NCI-H187 (cell line): ENCODE measurements at places on chromosomes 5 and 9.

DNA sequence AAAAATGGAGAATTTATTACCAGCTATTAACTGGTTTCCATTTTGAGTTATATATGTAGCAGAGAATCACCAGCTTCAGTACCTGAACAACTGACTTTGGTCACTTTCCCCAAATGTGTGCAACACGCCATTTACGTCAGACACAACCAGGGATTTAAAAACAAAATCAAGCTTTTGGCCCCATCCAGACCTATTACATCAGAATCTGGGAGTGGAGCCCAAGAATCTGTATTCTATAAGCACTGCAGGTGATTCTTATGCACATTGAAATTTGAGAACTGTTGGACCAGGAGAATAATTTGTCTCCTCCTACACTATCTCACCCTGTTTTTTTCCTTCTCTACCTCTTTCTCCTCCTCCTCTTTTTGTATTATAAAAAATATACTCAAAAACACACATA is 295.9 kb downstream of the PRELID2 start:
- no peak for DNase-seq

DNA sequence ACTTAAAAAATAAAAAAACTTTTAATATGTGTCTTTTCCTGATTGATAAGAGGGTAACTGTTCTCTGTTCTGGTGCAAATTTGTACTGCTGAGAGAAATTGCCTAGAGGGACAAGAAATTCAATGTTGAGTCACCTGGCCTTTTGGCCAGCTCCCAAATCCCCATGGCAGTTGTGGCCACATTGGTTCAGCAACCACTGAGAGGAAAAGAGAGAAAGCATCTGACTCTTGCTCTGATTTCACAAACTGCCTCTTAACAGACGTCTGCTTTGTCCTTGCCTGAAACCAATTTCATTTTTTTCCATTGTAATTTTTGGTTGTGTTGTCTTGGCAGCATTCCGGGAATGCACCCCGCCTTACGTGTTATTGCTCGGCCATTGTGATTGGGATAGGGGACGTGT is 42.4 kb downstream of the NTRK2 start:
- DNase-seq: no peak

DNA sequence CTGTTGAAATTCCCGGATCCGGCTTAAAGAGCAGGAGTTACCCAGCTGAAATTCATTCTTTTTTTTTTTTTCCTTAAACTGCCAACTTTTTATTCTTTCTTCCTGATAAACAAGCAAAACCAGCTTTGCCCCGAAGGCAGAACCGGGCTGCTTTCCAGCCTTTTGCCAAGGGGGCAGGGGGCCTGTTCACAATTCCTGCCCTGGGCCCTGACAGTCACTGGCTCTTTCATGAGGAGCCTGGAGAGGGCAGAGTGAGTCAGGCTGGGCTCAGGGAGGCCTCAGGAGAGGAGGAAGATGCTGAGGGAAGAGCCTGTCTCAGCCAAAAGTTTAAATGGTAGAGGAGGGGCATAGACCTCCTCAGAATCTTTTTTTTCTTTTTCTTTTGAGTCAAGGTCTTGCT is 4.8 kb downstream of the GLIPR2 start:
- no peak for DNase-seq

DNA sequence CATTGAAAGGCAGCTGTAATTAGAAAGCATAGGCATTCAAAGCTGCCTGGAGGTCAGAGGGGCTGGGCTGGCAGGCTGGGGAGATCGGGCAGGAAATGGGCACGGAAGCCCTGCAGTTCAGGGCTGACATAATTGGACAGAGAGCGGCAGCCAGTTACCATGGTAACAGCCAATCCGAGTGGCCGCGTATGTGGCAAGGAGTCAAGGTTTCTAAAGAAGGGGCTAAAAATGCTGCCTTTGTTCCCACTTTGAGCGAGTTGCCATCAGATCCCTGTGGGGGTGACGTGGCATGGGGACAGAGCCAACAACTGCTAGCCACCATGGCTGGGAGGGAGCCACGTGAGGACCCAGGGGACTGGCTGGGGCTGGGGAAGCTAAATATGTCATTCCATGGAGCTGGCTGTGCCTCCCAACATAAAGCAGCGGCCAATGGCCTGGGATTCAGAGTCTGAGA is 44.7 kb upstream of the NDFIP1 start:
- no peak for DNase-seq

DNA sequence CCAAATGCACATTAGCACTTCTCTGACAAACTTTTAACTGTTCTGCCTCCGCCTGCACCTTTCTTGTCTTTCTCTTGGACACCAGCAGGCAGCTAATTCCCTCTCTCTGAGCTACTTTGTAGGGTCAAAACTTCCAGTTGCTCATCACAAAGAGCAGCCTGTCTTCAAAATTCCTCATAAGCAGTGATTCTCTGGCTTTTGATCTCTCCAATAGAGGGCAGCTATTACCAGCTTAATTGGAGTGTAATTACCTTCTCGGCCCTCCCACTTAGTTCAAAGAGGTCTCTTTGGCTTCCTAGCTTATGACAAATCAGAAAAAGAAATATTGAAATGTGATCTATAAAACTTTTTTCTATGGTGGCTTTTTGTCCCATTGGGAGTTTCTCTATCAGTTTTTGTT is 43.6 kb upstream of the RAD23B start:
- no peak for DNase-seq

DNA sequence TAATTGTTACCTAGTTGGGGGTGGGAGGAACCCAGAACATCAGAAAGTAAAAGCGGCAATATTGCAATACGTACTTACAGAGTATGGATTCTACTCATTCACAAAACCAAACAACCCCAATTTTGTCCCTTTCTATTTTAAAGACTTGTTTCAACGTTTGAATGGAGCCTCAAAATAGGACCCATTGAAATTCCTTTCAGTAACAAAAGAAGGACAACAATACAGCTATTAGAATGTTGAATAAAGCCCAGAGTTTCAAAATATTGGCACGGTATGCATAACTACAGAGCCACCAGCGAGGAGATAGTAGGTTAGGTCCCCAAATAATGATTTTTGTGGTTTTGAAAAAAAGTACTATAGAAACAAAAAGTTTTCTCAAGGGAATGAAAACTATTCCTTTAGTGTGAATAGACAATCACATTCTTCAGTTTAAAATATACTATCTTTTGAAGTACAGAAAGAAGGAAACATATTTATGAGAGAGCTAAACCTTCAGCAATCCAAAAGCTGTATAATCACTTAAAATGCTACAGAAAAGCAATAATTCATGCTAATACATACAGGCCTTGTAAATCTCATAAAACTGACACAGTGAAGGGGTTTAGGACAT is 235.5 kb downstream of the RFX3 start:
- no peak for DNase-seq

- peak; percentile 4 for DNase-seq
Observed at GRCh38 chr5:151825445-151825844, 53.7 kb downstream of the G3BP1 start.

DNA sequence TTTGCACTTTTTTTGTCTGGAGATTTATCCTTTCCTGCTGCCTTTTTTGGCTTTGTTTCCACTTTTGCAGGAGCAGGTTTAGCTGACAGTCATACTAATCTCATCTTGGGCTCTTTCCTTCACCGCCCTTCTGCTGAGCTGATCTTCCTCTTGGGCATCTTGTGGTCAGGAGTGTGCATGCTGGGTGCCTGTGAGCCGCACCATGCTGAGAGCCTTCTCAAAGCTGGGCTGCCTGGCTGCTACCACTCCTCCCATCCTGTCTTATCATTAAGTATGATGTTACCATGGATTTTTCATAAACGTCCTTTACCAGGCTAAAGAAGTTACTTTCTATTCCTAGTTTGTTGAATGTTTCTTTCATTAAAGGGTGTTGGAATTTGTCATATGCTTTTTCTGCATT is 49.5 kb upstream of the MCCC2 start:
- DNase-seq: no peak

- no peak for DNase-seq
Observed at GRCh38 chr5:122350496-122350895, 38.5 kb downstream of the SNCAIP start.

DNA sequence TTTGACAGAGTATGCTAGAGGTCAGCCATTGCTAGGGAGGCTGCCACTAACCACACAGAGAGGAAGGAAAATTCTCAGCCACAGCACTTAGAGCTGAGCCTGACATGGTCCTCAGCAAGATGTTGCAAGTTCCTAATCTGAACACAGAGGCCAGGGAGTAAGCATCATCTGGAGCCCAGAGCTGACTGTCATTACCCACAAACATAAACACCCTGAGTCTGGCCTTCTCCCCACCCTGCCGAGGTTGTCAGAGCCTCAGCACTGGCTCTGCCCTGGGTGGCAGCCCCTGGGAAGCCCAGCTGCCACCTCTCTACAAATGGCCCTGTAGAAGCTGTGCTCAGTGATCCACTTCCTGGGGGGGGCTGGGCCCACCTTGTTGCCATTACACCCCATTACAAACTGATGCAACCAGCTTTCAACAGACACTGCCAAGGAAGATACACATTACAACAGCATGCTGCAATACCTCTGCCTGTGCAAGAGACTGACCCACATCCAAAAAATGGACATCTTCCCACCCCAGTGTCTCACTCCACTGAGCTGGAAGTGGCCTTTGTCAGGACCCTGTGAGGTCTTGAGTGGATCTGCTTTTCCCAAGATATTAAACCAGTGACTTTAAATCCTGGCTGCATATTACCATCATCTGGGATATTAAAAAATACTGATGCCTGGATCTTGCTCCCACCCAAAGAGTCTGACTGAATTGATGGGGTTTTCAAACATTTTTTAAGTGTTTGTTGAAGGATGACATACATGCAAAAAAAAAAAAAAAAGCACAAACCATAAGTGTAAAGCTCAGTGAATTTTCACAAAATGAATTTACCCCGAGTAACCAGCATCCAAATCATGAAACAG is 33.0 kb downstream of the IRF1 start:
- no peak for DNase-seq

DNA sequence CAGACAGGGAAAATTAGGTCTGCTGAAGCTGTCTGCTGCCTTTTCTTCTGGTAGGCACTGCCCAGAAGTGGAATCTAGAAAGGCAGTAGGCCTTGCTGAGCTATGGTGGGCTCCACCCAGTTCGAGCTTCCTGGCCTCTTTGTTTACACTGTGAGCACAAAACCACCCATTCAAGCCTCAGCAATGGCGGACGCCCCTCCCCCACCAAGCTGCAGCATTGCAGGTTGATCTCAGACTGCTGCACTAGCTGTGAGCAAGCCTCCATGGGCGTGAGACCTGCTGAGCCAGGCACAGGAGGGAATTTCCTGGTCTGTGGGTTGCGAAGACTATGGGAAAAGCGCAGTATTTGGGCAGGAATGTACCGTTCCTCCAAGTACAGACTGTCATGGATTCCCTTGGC is 18.5 kb downstream of the AGTPBP1 start:
- DNase-seq: no peak

DNA sequence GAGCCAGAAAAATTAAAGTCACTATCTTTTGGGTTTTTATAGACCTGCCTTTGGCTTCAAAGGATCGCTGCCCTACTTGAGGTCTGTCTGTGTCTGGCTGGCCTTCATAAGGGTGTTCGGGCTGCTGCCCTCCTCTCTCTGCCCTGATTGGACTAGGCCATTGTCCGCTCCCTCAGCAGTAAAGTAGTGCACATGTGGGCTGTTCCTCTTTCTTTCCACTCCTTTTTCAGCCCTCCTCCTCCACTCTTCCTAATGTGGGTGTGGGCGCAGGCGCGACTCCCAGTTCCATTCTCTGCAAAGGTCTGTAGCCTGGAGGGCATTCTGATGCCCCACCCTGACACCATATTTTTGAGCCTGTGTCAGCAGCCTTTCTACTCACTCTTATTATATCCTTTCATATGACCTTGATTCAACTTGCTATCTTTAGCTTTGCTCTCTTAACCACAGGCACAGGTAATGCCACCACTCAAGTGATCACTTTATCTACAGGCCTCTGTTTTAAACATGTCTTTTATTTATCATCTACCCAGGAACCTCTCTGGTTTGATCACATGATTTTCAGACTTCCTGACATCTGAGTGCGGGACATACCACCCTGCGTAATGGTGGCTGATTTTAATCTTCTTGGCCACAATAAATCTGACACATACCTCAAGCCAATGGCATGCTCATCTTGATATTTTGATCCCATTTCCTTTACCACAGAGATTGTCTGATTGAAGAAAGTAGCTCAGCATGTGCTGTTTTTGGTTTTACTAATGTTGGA is 144.5 kb downstream of the AOPEP start:
- no peak for DNase-seq

DNA sequence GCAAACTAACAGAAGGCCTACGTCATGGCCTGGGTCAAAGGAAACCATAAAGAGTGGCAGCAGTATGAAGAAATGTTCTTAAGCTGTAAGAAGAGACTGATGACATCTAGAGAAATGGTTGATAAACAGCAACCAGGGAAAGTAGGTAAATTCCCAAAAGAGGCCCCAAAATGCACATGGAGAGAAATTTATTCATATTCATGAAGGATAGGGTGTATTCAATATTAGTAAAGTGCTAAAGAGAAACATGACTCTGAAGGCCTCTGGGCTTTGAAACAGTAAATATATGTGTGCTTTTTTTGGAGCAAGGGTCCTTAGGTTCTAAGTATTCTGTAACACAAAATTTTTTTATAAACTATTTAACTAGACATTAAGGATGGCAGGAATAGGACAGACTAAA is 149.7 kb upstream of the GRIA1 start:
- DNase-seq: no peak

DNA sequence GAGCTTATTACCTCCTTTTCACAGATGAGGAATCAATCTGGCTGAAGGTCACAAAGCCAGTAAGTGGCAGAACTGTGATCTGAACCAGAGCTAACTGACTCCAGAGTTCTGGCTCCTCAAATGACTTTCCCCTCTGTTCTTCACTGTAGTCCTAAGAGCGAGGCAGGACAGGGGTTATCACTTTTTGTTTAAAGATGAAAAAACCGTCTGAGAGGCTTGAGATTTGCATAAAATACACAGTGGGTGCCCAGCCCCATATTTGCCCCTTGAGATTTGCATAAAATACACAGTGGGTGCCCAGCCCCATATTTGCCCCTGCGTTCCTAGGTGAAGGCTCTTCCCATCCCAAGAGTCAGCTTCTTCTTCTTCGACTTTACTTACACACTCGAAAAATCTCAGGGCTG is 667 bp downstream of the FBXO10 start:
- no peak for DNase-seq

GRCh38 chr5:76303921-76304320 is 99.2 kb upstream of the IQGAP2 start:
- DNase-seq: peak; percentile 55

DNA sequence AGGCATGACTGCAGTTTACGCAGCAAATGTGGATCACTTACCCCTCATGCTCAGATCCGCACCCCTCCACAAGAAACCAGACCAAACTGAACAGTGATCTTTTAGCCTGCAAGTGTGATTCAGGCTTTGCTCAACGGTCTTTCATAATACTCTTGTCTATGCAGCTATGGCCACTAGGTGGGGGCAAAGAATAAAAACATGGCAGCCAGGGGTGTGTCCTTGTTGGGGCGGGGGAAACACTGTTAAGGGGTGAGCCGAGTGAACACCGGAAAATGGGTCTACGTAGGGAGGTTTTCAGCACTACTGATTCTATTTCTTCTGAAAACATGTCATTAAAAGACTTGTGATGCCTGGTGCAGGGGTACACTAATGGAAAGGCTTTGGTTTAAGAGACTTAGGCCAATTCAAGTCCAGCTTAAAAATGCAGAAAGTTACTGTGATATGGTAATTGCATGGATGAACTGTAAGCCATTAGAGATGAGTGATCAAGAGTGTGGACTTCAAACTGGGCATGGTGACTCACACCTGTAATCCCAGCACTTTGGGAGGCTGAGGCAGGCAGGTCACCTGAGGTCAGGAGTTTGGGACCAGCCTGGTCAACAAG is 49.9 kb upstream of the GPR151 start:
- peak; percentile 62 for DNase-seq

GRCh38 chr9:124197177-124198095 is 60.3 kb upstream of the NEK6 start:
- DNase-seq: no peak
